ENCODE measurements at places on chromosomes 4 and X.

- no peak for DNase-seq
Observed at GRCh38 chr4:72875545-72875944, 194.0 kb downstream of the COX18 start.

DNA sequence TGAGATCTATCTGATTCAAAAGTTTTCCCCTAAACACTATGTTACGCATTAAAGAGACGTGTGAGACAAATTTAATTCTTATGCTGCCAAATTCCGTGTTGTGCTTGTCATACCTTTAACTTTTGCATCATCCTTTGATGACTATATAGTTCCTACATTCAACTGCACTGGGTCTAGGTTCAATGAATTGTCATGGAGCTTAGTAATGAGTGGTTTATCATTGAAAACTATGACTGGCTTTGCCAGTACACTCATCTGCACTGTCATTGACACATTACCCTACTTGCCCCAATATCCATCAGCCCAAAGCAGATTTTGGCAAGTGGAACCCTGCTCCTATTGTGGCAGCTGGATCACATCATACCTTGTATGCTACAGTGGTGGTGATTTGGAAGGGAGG is 882.9 kb upstream of the SLIT2 start:
- DNase-seq = no peak

DNA sequence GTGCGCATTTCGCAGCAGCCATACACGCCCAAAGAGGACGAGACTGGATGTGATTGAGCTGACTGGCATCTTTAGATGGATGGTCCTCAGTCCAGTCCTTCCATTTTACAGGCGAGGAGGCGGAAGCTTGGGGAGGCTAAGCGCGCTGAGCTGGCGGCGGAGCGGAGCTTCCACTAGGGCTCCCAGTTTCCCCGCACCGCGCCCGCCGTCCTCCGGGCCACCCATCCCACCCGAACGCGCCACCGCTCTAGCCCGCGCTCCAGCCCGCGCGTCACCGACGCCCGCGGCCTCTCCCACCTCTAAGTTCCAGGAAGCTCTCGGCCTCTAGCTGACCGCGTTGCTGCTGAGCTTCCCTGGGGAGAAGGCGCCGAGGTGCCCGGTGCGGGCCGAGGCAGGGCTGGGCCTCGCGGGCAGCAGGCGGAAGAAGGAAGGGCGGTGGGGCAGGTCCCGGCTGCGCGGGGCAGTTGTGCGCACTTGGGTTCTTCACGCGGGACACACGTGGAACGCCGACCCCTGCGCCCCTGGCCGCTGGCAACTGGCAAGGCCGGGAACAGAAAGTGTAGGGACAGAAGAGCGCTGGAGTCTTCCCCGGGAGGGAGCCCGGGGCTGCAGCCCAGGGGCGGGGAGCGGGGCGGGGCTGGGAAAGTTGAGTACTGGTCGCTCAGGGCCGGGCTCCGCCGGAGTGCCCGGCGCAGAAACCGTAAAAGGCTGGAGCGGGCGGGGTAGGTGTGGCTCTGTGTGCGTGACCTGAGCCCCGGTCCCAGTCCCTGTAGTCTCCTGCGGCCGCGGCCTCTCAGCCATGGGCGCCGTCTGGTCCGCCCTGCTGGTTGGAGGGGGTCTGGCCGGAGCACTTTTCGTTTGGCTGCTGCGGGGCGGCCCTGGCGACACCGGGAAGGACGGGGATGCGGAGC is at the start of gene STBD1:
Gene STBD1, plus strand, starts transcription at position 763 of the 911 bp plus-strand sequence. Its CDS starts 37 bp downstream, at position 800.
- DNase-seq = no peak

DNA sequence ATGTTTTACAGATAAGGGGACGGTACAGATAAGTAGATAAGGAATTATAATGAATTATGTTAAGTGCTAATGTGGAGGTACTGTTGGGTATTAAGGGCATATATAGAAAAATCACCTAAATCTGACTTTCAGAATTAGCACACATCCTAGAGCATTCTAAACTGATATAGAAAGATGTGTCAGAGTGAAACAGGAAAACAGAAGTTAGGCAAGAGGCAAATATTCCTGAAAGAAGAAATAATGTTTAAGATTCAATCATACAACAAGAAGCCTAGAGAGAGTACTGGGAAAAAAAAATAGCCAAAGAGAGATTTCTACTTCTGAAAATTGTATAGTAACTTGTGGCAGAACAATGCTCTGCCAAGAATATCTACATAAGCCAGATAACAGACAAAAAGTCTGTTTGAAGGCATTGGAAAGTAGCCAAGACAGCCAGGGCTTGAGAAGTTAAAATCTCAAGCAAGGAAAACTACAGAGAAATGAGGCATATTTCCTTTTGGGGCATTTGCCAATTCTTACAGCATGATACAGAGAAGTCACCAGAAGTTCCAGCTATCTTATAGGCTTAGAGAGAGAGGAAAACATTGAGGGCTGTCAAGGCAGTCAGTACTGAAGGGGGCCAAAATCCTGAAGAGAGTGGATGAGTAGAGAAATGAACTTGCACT is 646.0 kb downstream of the RPA4 start:
- no peak for DNase-seq

DNA sequence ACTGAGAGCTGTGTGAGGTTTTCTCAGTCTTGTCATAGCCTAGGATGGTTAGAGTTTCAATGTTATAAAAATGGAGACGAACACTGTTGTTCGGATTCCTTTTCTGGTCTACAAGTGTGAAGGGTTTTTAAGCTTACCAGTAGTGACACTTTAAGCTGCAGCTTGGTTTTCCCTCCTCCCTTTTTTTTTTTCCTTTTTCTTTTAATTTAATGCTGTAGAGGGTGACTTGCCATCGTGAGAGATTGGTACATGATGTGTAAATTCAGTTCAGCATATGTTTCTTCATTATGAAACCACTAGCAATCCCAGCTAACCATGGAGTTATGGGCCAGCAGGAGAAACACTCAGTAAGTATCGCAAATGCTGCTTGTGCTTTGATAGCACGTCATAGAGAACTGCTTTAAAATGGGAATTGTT is 165.0 kb downstream of the RAPGEF2 start:
- no peak for DNase-seq

GRCh38 chr4:128481752-128482480 is 194.3 kb upstream of the PGRMC2 start:
- DNase-seq = no peak

- no peak for DNase-seq
Observed at GRCh38 chr4:36779601-36780000, 464.9 kb upstream of the NWD2 start.

DNA sequence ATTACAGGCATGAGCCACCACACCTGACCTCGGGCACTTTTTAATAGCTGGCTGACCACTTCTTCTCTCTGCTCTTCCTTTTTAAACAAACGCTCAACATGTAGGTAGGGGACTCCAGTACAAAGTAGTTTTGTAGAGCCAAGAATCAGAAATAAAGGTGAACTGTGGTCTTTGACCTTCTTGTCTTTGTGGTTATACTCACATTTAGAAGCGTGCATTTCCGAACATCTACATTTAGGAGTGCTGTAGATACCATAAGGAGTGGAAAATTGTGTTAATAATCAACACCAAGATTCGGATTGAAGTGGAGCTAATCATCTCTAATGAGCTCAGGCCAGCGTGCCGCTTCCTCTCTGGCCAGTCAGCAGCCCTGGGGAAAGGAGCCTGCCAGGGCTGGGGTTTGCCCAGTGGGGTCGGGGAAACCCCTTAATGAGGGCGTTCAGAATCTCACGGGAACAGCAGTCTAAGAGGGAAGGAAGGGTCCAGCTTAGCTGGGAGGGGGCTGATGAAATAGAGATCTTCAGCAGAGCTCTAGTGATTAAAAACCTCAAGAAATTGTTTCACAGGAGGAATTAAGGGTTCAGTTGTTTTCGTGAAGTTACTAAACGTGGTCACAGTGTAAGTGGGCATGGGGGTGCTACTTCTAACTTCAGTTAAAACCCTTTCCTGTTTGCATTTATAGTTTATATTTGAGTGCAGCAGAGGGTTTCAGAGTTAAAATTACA is 81.2 kb downstream of the GAB1 start:
- no peak for DNase-seq

- DNase-seq = no peak
Observed at GRCh38 chrX:76428243-76429130, 977 bp downstream of the MAGEE1 start.

GRCh38 chrX:136147315-136147901 is at the start of gene FHL1:
FHL1 (plus strand) TSS chrX:136147533.
- no peak for DNase-seq

GRCh38 chr4:93719552-93719951 is 109.0 kb upstream of the ATOH1 start:
- no peak for DNase-seq

- DNase-seq = no peak
Observed at GRCh38 chr4:136319789-136320464, 1212.4 kb downstream of the PCDH18 start.

Data from stimulated activated CD8-positive, alpha-beta memory T cell treated with anti-CD3 and anti-CD28 coated beads, Interleukin-7, amount 100 ng/mL, for 24 hours (primary cell).